ENCODE measurements at places on chromosomes 11 and 22.

GRCh38 chr11:19530505-19530904, 182.1 kb upstream of the NAV2 start:
- DNase-seq = no peak

DNA sequence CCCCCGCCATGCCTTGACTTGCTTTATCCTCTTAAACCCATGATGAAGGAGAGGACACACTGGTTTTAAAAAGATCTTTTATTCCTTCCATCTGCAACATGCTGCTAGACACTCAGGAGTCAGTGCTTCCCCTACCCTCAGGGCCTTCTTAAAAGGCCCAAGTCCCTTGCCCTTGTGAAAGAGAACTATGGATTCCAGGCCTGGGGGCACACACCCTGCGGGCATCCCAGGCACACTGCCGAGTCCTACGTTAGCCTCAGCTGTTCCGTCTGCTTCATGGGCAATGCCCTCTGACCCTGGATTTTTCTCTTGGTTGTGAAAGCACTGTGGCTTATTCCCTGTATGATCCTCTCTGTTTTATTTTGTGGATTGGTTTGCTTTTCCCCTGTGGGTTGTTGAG, 35.1 kb upstream of the RAB1B start:
- no peak for DNase-seq

GRCh38 chr11:112270551-112271180, 10.0 kb upstream of the PLET1 start:
- no peak for DNase-seq

GRCh38 chr11:282171-282570, 4.0 kb downstream of the NLRP6 start:
- no peak for DNase-seq

DNA sequence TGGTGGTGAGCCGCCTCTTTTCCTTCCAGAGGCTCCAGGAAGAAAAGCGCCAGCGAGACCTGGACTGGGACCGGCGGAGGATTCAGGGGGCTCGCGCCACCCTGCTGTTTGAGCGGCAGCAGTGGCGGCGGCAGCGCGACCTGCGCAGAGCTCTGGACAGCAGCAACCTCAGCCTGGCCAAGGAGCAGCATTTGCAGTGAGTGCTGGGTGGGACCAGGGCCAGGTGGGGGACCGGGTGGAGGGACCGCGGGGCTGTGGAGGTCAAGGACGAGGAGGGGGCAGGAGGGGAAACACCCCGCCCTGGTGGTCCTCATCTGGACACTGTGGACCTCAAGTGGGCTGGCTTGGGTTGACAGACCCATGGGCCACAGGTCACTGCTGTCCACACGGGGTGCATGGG, 17.4 kb downstream of the RIBC2 start:
- DNase-seq = no peak

- no peak for DNase-seq
Observed at GRCh38 chr11:19433367-19433766, 192.6 kb upstream of the E2F8 start.

- DNase-seq = no peak
Observed at GRCh38 chr11:129458278-129458677, 82.6 kb downstream of the BARX2 start.

- no peak for DNase-seq
Observed at GRCh38 chr11:69079661-69080256, 31.0 kb downstream of the TPCN2 start.

DNA sequence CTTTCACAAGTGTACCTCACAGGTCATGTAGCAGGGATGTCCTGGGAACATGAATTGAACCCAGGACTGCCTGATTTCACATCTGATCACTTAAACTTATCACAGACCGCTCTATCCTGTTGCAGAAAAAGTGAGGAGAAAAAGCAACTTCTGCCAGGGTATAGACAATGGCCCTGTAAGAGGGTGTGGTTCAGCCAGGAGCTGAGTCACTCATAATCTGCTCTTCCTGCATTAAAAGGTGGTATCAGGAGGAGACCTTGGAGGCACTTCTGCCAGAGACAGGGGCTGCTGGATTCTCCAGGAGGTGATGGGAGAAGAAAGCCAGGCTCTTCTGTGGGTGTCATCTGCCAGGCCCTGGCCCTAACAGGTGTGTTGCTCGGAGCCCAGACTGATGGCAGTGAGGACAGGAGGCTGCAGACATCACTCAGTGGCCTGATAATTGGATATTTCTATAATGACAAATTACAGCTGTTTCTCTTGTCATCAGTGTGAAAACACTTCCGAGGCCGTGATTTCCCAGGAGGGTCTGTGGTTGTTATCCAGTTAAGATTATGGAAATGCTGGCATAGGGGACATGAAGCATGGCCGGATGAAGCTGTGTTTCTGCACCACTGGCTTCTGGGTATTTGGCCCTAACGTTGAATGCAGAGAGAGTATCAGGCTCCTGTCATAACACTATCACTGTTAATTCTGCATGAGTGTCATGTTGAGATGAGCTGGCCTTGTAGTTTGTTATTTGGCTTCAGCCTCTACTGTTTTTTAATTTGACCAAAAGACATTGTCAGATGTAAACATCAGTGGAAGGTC, 125.1 kb upstream of the ZBED5 start:
- no peak for DNase-seq

DNA sequence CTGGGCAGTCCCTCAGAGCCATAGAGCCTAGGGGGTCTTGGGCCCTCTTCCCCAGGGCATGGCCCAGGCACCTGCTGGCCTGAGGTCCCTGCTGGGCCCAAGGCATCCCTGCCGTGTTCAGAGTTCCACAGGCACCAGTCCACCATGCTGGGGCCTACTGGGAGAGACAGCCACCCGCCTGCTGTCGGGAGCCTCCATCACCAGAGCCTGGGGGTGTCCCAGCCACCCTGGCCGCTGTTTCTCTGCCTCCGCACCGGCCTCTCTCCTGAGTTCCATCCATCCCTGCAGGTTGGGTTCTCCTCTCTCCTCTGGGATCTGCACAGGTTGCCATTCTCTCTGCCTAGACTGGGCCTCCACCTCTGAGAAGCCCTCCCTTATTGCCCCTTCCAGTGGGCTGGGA, 68.6 kb downstream of the KCNQ1 start:
- DNase-seq = no peak

DNA sequence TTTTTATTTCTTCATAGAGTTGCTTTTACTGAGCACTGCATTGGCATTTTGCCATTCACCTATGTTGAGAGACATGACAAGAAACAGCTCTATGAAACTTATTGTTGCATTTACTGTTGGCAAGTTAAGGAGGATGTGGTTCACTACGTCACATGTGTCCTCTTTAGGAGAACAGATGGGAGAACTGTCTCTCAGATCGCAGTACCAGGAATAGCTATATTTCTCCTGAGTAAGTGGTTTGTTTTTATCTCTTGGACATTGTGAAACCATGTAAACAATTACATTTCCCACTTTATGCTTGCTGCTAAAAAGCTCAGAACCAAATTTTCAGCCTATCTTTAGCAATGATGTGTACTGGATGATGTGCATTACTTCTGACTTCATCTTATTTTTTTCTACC, 34.8 kb upstream of the PSMA1 start:
- DNase-seq = peak; percentile 44

DNA sequence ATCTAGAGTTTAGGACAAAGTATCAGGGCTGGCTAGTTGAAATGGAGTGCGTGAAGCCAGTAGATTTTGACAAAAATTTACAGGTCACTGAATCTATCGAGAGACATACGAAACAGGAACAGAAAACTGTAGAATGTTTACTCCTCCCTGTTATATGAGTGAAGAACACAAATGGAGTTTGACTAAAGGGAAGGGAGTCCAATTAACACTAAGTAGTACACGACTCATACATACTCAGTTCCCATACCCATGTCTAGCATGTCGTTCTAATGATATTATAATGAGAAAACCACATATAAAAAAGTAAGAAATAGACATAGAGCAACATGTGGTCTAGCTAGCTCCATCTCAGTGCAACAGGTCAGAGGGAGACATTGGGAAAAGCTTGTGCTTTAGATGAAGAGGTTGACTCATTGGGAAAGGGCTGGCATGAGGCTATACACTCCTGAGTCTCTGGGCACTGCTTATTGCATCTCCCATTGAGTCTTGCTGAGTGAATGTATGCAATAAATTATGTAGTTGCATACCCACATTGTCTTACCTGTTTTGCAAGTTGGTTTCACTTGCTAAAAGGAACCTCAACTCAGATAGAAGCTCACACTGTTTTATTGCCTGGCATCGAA, 43.5 kb downstream of the CD44 start:
- DNase-seq = no peak

DNA sequence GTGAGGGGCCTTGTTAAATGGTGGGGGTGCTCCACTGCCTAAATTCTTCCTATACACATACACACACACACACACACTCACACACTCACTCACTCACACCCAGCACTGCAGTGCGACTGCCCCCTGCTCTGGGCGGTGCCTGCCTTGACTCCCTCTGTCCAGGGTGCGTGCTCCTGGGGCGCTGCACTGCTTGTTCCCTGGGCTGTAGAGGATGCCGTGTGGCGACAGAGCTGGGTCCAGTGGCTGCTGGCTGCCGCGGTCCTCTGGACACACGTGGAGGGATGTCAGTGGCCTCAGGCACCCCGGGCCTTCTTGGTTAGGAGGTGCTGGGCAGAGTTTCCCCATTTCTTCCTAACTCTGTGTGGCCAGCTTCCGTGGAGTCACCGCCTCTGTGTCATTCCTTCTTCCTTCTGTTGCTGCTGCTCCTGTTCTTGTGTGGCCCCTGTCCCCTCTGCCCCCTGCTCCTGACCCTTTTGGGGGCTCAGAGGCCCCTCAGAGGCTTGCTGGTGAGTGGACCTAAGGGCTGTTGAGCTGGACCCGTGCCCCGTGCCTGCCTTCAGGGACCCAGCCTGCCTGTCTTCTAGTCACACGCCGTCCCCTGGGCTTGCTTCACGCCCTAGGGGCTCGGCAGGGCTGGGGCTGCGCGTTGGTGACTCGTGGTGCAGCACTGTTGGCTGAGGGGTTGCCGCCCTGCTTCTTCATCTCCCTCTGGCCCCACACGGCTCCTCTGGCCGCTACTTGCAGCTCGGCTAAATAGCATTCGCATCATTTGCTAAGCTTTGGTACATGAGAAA, 147.0 kb downstream of the TBC1D22A start:
- DNase-seq = no peak

DNA sequence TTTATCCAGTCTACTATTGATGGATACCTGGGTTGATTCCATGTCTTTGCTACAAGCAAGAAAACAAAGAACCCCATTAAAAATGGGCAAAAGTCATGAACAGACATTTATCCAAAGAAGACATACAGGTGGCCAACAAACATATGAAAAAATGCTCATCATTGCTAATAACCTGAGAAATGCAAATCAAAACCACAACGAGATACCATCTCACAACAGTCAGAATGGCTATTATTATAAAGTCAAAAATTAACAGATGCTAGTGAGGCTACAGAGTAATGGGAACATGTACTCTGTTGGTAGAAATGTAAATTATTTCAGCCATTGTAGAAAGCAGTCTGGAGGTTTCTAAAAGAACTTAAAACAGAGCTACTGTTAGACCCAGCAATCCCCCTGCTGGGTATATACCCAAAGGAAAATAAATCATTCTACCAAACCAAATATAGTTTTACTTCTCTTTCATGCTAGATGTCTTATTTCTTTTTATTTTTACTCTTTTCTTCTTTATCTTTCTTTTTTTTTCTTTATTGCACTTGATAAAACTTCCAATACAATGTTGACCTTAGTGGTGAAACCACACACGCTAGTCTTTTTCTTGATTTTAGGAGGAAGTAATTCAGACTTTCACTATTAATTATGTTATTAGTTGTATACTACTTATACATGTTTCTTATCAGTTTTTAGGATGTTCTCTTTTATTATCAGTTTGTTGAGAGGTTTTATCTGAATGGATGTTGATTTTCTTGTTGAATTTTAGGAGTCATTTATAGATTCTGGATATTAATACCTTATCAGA, 14.3 kb downstream of the TRIM22 start:
- DNase-seq = no peak

DNA sequence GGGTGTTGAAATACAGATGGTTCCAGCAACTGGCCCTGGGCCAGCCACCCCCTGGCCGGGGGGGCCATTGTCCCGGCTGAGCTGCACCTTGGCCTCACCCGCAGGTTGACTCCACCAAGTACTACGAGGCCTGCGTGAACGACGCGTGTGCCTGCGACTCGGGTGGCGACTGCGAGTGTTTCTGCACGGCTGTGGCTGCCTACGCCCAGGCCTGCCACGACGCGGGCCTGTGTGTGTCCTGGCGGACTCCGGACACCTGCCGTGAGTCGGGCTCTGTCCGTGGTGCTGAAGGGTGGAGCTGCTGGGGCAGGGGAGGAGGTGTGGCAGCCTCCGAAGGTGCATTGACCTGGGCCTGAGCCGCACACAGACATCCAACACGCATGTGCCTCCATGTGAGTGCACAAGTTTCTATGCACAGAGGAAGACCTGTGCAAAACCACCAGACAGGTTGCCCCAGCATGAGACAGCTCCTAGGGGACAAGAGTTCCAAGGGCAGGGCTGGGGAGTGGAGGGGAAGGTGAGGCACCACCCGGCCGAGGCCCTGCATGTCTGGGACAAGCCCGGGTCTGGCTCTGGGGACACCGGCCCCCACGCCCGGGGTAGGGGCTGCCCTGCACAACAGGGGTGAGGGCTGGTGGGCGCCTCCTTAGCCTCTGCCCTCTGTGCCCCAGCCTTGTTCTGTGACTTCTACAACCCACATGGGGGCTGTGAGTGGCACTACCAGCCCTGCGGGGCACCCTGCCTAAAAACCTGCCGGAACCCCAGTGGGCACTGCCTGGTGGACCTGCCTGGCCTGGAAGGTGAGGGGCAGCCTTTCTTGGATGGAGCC, 16.1 kb downstream of the MUC5B start:
- DNase-seq = no peak

DNA sequence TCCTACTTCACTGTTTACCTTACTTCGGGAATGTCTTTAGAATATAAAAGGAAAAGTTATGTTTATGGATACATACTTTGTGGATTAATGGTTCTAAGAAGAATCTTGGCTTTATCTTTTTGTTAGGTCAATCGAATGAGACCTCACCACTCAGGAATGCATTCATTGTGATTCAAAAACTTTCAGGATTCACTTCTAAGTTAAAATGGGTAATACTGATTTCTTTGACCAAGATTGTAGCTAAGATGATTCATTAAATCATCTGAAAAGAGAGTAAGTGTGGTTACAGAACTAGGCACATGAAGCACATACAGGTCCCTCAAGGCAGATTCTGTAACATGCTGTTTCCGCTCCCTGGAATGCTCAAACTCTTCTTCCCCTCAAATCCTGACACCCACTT, 716.4 kb downstream of the KCNA4 start:
- no peak for DNase-seq

Measured in CD4-positive, alpha-beta T cell treated with Interleukin-17A for 4 hours (primary cell).